NCI-H2081 treated with DMSO at 0.1 percent for 48 hours (cell line): ENCODE measurements at places on chromosomes 1 and 21.

DNA sequence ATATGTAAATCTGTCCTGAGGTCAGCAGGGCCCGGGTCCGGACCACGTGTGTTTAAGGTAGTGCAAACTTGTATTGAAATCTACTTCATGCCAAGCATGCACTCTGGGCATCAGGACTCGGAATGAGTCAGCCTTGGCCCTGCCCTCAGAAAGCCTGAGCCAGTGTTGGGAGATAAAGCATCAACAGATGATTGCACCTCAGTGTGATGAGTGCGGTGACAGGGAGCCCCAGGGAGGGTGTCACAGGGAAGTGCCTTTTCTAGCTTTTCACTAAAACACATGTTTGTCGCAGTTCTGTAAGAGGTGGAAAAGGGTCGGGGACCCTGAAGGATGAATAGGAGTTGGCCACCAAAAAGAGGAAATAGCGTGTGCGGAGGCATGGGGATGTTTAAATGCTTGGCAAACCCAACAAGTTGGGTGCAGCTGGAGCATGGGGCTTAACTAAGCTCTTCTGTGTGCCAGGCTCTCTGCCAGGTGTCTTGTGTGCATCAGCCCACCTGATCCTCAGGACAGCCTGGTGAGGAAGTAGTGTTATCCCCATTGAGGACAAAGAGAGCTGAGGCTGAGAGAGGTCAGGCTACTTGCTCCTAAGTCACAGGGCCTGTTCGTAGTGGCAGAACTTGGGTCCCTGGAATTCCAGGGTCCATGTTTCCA lies 48.2 kb upstream of the EPB41 start:
- no peak for DNase-seq

- no peak for DNase-seq
These were observed 99.2 kb upstream of the IFFO2 start for GRCh38 chr1:19055701-19056100.

DNA sequence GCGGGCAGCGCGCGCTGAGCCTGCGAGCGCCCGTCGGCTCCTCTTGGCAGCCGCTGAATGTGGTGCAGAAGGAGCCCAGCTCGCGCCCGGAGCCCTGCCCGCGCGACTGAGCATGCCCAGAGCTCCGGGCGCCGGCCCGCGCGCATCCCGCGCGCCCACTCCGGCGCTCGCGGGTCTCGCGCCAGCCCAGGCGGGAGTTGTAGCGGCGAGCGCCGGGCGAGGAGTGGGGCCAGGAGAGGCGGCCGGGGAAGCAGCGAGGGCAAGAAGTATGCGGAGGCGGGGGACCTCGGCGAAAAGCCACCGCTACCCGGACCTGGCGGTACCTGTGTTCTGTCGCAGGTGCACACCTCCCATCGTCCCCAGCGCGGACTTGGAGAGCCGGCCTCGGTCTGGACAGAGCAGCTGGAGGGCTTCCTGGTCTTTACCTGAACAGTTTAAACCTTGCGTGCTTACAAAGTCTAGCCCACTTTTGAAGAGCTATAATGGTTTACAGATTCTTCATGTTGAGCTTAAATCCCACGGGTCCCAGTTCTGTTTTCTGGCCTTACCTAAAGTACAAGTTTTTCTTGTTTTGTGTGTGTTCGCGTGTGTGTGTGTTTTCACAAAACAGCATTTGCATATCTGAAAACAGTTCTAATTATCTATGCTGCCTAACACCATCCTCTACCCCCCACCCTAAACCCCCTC lies at the start of gene DDAH1:
TSS of gene DDAH1 (minus strand) at position 61 of the 687 bp plus-strand sequence. CDS start 114 bp downstream, outside the sequence.
- DNase-seq = no peak

GRCh38 chr1:182601416-182601786 lies 2.8 kb downstream of the RGS16 start:
- DNase-seq = peak; percentile 54

GRCh38 chr1:23101101-23101827 lies 67.4 kb downstream of the LUZP1 start:
- DNase-seq = no peak

DNA sequence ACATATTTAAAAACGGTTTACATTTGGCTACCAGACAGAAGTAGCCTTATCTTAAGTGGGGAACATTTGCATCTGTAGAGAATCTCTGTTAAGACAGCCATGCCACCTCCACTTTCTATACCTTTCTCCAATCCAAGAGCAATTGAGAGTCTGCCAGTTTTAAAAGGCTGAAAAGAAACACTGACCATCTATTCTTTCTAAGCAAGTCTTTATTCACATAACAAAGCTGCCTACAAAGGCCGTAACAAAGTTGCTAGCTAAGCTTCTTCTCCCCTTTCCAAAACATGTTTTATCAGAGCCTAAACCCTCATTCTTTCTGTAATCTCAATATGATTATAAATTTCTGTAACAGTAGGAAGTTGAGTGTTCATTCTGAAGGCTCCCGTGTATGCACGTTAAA lies 1078.3 kb downstream of the NCAM2 start:
- no peak for DNase-seq

GRCh38 chr1:45722809-45723208 lies 27.6 kb downstream of the IPP start:
- DNase-seq = no peak

DNA sequence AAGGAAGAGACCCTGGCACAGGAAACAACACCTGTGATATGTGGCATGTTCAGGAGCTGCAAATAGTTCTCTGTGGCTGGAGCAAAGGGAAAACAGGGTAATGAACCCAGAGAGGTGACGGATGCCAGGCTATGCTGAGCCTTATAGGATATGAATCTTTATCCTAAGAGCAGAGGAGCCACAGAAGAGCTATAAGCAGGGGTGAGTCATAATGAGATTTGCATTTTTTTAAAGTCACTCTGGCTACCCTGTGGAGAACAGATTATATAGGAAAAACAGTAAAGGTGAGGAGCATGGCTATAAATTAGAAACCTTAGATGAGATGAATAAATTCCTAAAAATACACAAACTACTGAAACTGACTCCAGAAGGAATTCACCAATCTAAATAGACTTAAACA lies 12.8 kb upstream of the MPL start:
- no peak for DNase-seq

DNA sequence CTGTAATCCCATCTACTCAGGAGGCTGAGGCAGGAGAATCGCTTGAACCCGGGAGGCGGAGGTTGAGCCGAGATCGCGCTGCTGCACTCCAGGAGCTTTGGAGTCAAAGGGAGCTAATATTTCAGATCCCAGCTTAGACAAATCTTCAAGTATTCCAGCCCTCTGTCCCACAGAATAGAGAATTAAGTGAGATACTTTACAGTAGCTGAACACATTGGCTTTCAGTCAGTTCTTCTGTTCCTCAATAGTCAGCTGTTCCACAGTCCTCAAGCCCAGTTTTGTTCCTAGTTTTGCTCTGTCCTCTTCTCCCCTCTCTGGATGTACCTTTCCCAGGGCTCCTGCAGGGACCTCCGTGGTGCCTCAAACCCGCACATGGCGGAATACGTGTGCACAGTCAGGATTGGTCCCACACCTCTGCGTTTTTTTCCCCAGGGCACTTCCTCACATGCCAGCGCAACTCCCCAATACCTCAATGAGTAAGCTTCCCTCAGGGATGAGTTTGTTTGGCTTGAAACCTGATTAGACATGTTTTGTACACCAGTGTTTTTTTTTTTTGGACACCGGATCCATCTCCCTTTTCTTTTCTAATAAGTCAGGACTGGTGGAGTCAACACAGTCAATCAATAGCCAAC lies 1.2 kb downstream of the MFN2 start:
- DNase-seq = no peak

GRCh38 chr1:160789051-160789701 lies 6.8 kb upstream of the LY9 start:
- no peak for DNase-seq

GRCh38 chr1:63534406-63534805 lies 11.1 kb downstream of the EFCAB7 start:
- DNase-seq = no peak

GRCh38 chr1:204438628-204439027 lies 27.0 kb upstream of the PPP1R15B start:
- DNase-seq = no peak

- no peak for DNase-seq
These were observed 41.0 kb upstream of the ID3 start for GRCh38 chr1:23600283-23600682.

DNA sequence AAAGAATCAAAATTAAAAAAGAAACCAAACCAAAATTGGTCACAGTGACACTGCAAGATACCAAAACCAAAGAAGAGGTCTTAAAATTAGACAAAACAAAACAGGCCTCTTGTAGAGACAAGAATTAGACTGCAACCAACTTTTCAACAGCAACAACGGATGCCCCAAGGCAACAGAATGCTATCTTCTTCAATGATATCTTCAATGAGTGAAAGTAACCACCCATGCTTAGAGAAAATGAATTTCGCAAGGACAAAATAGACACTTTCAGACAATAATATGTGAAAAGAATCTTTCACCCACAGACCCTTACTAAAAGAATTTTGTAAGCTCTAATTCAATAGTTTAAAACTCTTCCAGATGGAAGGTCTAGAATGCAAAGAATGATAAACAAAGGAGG lies 41.7 kb downstream of the USP48 start:
- DNase-seq = no peak

DNA sequence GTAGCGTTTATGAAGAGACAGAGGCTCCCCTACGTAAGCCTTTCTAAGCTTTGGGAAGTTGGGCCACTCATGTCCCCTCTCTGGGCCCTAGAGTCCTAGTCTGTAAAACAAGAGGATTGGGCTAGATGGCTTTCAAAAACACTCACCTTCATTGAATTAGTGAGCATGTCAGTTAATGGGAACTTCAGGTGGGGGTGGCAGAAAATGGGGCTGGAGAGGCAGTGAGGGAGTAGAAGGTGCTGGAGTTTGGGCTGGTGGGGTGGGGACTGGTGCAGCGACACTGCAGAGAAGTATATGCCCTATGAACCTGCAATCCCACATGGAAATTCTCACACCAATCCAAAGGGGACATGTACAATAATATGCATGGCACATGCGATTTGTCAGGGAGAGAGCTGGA lies 182.7 kb downstream of the C1orf94 start:
- no peak for DNase-seq
